ENCODE measurements at places on chromosomes 16 and 17. TPM values are rescaled to one million over a fixed set of nuclear protein-coding genes. Genes with fewer than 3 reads are reported as not detected.

Gene TMEM220
- 10.5 TPM for total RNA-seq

DNA sequence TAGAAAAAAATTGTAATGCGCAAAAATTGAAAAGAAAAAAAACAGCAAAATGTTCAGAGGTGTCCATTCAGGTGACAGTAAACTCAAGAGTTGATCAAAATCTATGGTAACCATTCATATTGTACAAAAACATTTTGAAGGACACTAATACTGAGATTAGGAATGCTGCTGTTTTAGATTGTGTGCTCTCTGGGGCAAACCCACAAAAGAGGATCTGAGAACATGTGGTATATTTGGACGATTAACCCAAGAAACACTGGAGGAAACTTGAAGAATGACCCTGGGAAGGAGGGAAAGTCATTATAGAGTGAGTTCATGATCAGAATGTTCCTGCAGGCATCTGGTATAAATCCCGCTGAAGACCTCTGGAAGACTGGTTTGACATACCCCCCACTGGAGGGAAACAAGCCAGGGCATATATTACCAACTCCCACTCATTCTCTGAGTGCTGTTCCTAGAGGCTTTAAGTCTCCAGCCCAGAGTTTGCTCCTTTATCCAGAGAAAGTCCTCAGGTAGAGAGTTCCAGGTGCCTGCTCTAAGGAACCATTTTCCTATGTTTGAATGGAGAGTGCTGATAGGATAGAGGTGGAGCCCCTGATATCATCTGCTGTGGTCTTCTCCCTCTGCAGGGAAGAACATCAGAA is 1.2 kb downstream of the KRTAP4-2 start:
- no peaks in the 10 kb centered on the region for H3K4me1 ChIP-seq
- no peaks in the 10 kb centered on the region for H3K36me3 ChIP-seq
- H3K4me3 ChIP-seq = no peak overlapping the region
- no peaks in the 10 kb centered on the region for H3K27me3 ChIP-seq

Gene ARHGAP23
- 85.1 TPM for total RNA-seq

GRCh38 chr17:17993366-17993765 is 20.7 kb downstream of the DRC3 start:
- no peaks in the 10 kb centered on the region for H3K36me3 ChIP-seq
- H3K4me3 ChIP-seq = no peak overlapping the region
- no peak overlapping the region for H3K27ac ChIP-seq
- DNase-seq = no peak
- no peaks in the 10 kb centered on the region for H3K27me3 ChIP-seq

DNA sequence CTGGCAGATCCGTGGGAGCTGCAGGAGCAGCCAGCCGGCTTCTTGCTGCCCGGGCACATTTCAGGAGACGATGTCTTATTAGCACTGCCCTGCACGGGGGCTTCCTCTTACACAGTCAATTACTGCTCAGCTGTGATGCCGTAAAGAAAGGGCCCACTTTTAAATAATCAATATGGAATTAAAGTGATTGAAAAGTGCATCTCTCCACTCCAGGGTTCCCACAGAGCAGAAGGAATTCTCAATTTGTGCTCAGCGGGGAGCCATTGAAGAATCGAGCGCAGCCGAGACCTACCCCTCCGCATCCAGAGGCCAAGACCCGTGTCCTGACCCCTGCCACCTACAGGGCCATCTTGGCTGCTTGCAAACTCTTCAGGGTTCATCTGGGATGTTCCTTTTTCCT is 399.4 kb upstream of the C16orf82 start:
- no peaks in the 10 kb centered on the region for H3K36me3 ChIP-seq
- H3K4me3 ChIP-seq = no peak overlapping the region
- no peak overlapping the region for H3K27ac ChIP-seq
- DNase-seq = no peak

DNA sequence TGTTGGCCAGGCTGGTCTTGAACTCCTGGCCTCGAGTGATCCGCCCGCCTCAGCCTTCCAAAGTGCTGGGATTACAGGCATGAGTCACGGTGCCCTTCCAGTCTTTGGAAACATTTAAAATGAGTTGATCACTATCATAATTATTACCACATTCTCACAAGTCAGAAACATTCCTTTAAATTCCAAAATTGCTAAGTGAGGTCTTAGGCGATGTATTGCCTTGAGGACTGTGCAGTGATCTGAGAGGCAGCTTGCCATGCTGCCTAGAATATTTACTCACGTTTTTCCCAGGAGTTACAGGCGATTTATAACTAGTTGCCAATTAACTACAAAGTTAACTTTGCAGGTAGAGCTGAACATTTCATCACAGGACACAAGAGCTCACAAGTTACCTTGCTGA is 5.7 kb upstream of the ATXN1L start:
- no peaks in the 10 kb centered on the region for H3K4me1 ChIP-seq
- DNase-seq = no peak
- H3K27ac ChIP-seq = no peak overlapping the region
- no peaks in the 10 kb centered on the region for H3K27me3 ChIP-seq

GRCh38 chr17:49670641-49671040 is 7.3 kb downstream of the SPOP start:
- H3K27ac ChIP-seq = no peak overlapping the region
- no peak for DNase-seq
- no peaks in the 10 kb centered on the region for H3K27me3 ChIP-seq
- H3K4me1 ChIP-seq = peaks cover 49% of the 10 kb centered on the region

Data from upper lobe of right lung (tissue), 1 donor.